Lower lobe of right lung (tissue), 2 donors: ENCODE measurements at places on chromosomes 12 and 14. TPM values are rescaled to one million over a fixed set of nuclear protein-coding genes. Genes with fewer than 3 reads are reported as not detected.

- H3K4me3 ChIP-seq = no peak overlapping the region
- no peak for DNase-seq
- no peaks in the 10 kb centered on the region for H3K27me3 ChIP-seq
Observed at GRCh38 chr12:20350495-20350894, 17.8 kb upstream of the PDE3A start.

GRCh38 chr14:81536241-81536771, 2.7 kb upstream of the SEL1L start:
- H3K27me3 ChIP-seq = peaks cover 9% of the 10 kb centered on the region
- H3K36me3 ChIP-seq = peaks cover 4% of the 10 kb centered on the region
- peaks cover 29% of the 10 kb centered on the region for H3K4me1 ChIP-seq
- no peak overlapping the region for H3K27ac ChIP-seq
- H3K4me3 ChIP-seq = no peak overlapping the region

GRCh38 chr12:72214163-72214562, 58.0 kb upstream of the TRHDE start:
- H3K4me3 ChIP-seq = no peak overlapping the region
- DNase-seq = no peak
- no peaks in the 10 kb centered on the region for H3K36me3 ChIP-seq
- no peak overlapping the region for H3K27ac ChIP-seq
- H3K27me3 ChIP-seq = no peaks in the 10 kb centered on the region

DNA sequence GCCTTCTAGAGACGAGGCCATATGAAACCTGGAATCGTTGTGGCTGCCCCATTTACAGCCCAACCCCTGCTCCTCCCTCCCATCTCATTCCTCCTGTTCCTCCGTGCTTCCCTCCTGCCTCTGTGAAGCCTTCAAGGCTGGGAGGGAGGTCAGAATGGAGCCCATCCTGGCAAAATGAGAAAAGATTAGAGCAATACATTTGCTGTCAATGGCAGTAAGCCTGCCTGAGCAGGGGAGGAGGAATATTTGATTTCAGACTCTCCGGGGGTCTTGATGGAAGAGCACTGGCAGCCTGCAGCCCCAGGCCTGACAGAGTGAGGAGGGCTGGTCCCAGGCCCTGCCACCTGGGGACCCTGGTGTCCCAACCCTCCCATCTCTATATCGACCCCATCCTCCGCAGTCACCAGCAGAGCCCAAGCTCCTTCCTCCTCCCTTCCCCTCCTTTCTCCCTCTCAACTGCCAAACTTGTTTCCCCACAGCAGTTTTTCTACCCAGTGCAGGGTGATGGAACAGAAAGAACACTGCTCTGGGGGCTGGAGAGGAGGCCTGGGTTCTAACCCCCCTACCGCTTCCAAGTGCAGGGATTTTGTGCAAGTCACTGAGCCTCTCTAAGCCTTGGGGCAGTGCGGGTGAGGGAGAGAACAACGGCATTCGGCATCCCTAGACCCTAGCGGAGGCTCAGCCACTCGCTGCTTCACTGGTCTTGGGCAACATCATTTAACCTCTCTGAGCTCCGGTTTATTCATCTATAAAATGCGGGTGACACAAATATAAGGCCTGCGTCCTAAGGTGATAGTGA, 16.0 kb upstream of the RACGAP1 start:
- DNase-seq = no peak
- no peaks in the 10 kb centered on the region for H3K27me3 ChIP-seq
- H3K27ac ChIP-seq = no peak overlapping the region
- H3K4me3 ChIP-seq = no peak overlapping the region

IL31 gene
- not detected for total RNA-seq

NR1H4 gene
- not detected for total RNA-seq

PARPBP gene
- total RNA-seq = 1.7 TPM

CCDC175 gene
- 1.0 TPM for total RNA-seq
